ENCODE measurements at places on chromosomes 3 and 15.
A peak's percentile ranks its signal among the peaks of the same experiment; 100 is the strongest.

DNA sequence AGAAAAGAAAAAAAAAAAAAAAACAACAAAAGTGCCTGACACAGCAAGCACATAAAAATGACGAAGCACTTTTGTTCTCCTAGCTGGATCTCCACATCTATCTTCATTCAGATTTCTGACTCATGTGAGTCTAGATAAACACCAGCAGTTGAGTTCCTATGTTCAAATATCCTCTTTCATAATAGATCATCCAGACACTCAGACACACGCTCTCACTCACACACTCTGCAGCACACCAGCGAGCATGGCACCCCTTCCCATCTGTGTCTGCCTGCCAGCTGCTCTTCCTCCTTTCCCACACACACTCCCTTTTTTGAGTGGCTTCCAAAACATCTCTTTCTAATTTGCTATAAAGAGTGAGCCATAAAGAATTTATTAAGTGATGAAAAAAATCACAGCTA is 19.8 kb upstream of the CELF6 start:
- no peak for DNase-seq

- DNase-seq = no peak
Observed at GRCh38 chr3:96027718-96028117, 786.7 kb upstream of the EPHA6 start.

DNA sequence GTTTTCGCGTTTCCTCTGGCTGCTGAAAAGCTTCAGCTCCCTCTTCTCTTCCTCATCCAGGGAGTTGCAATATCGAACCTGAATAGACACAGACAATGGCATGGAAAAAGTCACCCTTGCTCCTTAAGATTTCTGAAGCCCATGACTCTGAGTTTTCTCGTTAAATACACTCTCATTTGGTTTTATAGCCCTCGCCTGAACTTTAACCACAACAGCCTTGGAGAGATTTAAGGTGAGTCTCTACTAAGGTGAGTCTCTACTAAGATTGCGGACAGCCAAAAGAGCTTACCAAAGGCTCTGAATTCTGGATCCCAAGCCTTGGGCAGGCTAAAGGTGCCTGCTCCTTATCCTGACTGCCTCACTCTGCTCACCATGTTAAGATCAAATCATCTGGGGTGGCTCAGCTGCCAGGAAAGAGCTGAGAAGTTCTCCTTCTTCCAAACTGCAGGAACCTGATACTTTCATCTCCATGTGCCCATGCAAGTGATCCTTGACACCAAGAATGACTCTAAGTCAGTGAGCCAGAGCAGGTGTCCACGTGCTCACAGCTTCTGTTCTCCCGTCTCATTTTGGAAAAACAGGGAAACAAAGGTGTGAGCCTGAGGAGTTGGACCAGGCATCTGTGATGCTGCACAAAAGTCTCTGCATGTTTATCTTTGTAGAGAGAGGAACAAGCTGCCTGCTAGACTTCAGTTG is 65.1 kb downstream of the PRICKLE2 start:
- no peak for DNase-seq

GRCh38 chr3:127209155-127209839 is 16.4 kb downstream of the PRR23E start:
- no peak for DNase-seq

- DNase-seq = no peak
Observed at GRCh38 chr15:95291898-95292472, 1038.5 kb upstream of the NR2F2 start.

GRCh38 chr3:51379746-51380455 is 5.2 kb upstream of the MANF start:
- no peak for DNase-seq

GRCh38 chr3:181317508-181317907 is 328.0 kb upstream of the DNAJC19 start:
- no peak for DNase-seq

- no peak for DNase-seq
Observed at GRCh38 chr3:73435055-73435454, 189.7 kb downstream of the PDZRN3 start.

DNA sequence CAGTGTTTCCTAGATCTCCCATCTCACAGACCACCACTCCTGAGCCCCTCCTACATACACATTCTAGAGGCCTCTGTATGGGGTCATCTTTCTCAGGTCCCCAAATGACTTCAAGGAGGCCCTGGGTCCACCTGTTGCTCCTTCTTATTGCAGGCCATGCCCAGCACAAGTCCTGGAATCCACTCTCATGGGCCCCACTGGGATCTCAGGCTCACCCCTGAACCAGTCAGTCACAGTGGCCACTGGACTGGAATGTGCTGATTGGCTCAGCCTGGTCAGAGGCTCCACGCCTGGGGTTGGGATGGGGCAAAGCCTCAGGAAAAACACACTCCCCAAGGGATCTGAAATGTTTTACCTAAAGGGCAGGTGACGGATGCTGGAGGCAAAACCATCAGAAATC is 55.7 kb downstream of the SPSB4 start:
- no peak for DNase-seq

DNA sequence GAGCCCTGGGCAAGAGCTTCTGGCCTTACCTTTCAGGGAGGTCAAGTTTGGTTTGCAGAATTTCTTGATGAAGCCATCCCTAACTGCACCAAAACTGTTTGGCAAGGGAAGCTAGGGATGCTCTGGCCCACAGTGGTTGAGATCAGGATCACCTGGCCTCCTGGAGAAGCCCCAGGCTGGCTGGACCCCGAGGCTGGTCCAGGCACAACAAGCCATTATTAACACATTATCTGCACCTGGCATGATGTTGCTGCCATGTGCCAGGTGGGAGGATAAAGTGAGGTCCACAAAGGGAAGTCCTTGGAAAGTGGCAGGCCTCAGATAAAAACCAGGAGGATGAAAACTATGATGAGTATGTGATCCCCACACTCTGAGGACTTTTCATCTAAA is 35.9 kb upstream of the DUSP7 start:
- no peak for DNase-seq

DNA sequence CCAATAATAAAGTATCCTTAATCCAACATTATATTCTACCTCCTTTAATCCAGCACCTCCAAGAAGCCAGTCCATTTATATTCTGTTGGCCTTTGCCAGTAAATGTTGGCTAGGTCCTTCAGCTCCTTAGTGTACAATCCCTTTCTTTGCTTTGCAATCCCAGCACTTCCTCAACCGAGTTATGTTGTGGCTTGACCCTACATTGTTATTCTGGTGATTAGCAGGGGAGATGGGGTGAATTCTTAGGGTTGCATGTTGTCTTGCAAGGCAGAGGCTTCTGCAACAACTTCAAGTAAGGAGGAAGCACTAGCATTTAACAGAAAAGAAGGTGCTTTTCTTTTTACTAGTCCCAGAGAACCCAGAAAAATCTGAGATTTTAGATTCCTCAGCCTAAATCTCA is 127.2 kb downstream of the CD47 start:
- DNase-seq = no peak

DNA sequence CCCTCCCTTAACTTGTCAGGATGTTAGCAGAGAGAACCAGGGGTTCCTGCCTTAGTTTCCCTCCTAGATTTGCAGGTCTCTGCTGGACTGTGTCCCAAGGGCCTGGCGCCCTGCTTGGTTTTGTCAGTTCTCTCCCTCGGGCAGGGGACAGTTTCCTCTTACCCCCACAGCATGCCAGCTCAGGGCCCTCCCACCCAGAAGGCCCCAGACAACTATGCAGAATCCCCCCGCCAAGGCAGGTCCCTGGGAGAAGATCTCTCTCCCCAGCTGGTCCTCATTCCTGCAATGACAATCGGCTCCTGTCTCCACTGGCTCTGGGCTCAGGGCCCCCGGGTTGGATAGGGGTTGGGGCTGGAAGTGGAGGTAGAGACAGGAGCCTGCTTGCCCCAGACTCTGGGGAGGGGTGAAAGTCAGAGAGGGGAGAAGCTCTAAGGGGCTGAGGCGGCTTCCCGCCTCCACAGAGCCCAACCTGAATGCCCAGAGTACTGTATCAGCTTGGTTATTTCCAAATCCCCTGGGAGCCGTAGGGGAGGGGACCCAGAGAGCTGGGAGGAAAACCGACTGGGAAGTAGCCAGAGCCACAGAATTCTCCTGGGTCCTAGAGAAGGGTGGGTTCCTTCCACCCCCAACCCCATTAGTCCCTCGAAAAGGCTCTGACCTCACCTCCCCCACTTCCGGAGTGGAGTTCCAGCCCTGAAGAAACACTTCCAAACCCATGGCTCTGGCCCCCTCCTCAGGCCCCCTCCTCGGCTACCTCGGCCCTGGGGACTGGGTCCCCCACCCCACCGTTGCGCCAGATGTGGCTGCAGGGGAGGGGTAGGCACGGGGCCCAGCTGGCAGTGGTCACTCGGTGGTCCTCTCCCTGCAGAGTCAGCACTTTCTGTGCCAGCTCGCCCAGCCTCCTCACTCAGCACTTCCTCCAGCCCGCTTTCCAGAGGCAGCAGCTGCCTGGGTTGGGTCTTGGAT is 3.8 kb upstream of the LOXL1 start:
- no peak for DNase-seq

- no peak for DNase-seq
Observed at GRCh38 chr3:122609798-122610559, 32.5 kb downstream of the PARP15 start.

DNA sequence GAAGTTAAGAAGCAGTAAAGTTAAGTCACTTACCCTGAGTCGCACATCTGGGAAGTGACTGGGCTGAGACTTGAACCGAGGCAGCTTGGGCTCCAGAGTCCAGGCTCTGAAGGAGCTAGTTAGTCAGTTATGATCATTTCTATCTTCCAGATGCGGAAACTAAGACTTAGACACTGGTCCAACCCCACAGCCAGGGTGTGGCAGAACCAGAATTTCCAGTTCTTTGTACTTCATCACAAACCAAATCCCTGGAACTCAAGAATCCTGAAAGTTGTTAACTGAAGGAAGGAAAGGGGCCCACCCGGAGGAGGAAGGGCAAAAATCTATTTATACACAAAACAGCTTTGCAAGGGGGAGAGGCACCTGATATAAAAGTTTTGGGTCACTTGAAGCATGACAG is 389.9 kb downstream of the SHQ1 start:
- no peak for DNase-seq

DNA sequence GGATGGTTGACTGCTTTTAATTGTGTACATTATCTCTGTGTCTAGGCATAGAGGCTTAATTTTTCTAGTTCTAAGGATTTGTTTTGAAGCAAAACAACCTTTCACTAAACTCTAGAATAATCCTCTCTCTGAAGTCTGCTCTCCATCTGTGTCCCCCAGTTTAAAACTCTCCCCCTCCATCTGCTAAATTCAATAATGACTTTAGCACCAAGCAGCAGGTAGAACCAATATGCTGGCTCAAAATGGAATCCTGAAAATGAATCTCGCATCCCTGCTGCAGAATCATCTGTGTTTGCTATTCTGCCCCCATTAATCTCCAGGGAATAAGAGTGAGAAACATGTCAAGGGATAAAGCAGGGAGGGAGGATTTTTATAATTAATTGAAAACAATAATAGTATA is 111.8 kb downstream of the TUSC7 start:
- DNase-seq = no peak

DNA sequence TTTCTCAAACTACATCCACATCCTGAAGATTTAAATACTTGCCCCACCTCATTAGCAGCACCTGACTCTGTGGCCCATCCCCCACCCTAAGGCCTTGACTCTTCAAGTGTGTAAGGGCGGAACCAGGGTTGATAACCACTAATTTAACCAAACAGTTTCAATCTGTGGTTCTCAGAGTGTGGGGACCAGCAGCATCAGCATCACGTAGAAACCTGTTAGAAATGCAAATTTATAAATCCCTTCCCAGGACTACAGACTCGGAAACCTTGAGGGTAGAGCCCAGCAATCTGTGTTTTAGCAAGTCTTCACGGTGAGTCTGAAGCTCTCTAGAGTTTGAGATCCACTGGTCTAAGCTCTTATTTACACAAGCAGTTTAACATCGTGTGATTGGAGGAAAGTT is 12.4 kb downstream of the GNB4 start:
- DNase-seq = no peak

DNA sequence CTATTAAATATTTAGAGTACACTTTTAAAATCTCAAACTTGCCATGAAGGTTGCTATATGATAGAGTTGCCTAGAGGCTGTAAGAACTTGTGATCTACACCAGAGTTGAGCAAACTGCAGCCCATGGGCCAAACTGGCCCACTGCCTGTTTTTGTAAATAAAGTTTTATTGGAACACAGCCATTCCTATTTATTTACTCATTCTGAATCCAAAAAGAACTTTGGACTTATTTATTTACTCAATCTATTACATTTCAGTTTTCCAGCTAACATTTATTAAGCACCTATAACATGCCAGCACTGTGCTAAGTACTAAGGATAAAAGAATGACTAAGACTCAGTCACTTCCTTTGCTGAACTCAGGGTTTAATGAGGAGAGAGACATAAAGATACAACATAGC is 403.6 kb downstream of the ERC2 start:
- DNase-seq = no peak

DNA sequence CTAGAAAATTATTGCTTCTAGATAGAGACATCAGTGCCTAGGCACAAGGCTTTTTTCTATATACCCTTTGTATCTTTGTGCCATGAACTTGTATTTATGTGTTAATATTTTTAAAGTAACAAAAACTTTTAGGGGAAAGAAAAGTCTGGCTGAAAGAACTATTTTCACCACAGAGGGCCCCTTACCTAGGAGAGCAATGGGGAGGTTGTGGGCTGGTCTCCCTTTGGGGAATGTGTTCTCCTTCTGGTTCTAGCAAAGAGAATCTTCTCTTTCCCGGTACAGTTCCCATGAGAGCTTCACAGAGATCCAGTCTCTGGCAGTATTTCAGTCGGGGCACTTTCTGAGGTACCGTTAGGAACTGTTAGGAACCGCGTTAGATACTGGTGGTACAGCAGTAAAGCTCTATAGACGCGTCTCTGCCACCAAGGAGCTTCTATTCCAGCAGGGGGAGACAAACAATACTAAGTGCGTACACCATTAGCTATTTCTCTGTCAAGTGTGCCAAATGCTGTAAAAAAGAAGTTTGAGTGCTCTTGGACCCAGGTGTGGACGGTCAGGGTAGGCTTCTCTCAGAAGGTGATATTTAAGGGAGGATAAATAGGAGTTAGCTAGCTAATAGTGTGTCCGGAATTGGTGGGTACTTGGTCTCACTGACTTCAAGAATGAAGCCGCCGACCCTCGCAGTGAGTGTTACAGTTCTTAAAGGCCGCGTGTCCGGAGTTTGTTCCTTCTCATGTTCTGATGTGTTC is 4.6 kb upstream of the EPB42 start:
- DNase-seq = peak; percentile 10
